Mesangial cell (primary cell): ENCODE measurements at places on chromosomes 13 and 19. TPM values are rescaled to one million over a fixed set of nuclear protein-coding genes. Genes with fewer than 3 reads are reported as not detected.

Gene LAIR1
- not detected in 2 replicates for total RNA-seq

Gene SARS2
- 40.6 and 49.3 TPM in 2 replicates for total RNA-seq

Gene NLRP5
- not detected in 2 replicates for total RNA-seq

Gene SLC17A7
- total RNA-seq, result under 0.01 TPM in 2 replicates

Gene PNMA8B
- total RNA-seq, result 0.81 and 3.3 TPM in 2 replicates

Gene PCP2
- 1.4 TPM in 1 of 2 replicates, not detected in the other for total RNA-seq

Gene TLE6
- 0.49 and 0.51 TPM in 2 replicates for total RNA-seq

Gene CKM
- not detected in 2 replicates for total RNA-seq

Gene ZSCAN4
- total RNA-seq, result not detected in 2 replicates

Gene CRX
- not detected in 2 replicates for total RNA-seq

Gene UGGT2
- total RNA-seq, result 16.2 and 18.4 TPM in 2 replicates
